ENCODE measurements at places on chromosomes 5 and 9.

GRCh38 chr5:58985759-58986158, 402.9 kb downstream of the RAB3C start:
- DNase-seq, result no peak

DNA sequence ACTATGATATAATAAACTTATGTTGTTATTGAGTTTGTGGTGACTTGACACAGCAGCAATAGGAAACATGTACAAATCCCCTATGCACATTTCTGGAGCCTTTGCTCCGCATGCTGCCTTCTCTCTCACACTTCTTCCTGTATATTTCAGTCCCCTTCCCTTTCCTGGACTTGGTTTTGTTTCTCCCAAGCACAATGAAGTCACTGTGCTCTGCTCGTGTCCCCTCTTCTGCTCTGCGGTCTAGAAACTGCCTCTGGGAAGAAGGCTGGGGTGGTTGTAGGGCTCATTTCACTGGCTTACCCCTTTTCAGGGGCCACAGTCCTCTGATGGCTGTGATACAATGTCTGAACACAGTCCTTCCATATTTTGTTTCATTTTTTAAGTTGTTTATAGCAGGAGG, 15.7 kb upstream of the FGD3 start:
- no peak for DNase-seq

DNA sequence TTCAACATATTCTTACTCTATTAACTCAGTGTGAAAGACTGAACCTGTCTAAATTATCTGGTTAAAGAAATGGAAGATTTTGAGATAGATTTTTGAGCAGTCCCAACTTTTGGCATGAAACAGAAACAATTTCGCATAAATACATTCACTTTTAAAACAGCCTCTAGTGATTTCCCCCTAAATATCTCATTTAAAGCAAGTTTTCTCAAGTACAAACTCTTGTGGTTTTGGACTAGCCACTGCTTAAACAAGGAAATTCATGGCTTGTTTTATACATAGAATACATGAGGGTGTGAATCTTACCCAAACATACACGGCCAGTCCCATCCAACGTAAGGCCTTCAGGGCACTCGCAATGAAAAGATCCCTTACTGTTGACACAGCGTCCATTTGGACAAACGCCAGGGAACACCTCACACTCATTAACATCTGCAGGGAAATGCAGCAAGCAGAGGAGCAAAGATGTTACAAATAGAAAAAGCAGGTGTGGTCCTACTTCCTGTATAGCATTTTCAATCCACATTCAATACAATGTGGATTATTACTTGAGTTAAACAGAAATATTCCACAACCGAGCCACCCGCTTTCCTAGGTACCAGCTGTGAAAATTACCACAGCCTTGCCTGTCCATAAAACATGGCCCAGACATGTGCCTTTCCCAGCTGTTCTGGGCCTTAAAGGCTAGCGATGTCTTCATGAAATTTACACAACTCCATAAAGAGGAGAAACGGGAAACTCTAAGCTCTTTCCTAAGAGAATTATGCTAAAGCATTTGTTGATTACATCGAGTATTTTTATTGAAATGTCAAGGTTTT, 188.8 kb downstream of the FBN2 start:
- DNase-seq, result no peak

DNA sequence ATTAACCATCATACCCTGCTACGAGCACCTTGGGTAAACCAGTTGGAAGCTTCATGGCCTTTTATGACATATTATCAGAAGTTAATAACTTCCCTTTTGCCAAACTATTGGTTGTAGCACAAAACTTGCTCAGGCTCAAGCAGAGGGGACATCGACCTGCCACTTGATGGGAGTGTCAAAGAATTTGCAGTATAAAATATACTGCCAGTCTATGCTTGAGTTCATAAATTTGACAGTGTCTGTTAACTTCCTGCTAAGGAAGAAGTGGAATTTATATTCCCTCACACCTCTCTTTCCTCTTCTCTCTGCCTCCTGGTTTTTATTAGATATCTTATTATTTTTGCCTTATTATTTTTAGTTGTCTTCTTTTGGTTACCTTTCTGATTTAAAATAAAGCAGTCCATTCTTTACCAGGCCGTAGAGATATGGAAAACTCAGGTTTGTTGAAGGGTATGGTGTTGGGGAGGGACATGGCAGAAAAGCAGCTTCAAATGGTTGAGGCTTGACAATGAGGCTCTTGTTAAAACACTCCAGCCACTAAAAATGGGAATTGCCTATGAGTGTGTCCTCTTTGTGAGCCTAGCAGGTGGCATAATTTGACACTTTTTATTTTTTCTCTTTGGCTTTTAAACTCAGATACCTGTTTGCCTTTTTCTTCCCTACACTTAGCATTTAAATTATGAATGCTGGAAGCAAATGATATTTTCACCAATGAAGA, 298.0 kb downstream of the DOCK8 start:
- no peak for DNase-seq

- DNase-seq, result no peak
Measured at GRCh38 chr9:122200960-122201595, 27.7 kb downstream of the LHX6 start.

GRCh38 chr5:14197056-14197455, 53.9 kb downstream of the TRIO start:
- DNase-seq, result no peak

DNA sequence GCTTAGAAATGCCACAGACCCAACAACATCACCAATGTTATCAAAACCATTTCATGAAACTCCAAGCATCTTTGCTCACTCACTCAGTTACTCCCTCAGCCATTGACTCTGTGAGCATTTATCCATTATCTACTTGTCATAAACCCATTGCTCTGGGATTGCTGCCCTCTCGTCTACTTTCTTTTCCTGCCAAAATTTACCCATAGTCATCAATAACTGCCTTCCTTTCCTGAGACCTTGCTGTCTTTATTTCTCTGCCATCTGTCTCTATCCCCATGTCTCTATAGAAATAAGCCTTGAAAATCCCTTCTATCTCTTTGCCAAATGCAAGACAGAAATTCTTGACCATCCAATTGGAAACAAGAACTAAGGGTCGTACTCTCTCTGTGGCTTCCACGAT, 26.4 kb upstream of the PUM3 start:
- DNase-seq, result no peak

DNA sequence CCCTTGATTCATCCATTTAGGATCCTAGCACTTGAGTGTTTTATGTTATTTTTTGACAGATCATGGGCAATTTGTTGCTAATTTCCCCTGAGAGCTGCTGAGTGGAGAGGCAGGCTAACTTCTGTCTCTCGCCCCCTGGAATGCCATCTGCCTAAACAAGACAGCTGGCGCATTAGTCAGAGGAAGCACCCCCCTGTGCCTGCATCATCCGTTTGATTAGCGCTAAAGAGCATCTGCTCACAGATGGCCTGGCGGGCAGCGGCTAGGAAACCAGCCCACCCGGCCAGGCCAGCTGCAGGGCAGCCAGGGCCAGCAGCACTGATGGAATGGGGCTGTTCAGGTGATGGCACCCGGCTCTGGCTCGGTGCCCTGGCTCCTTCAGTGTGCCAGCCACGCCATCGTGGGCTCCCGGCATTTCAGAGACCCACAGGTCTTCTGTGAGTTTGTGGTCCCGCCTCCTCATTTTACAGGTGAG, 22.9 kb upstream of the ASS1 start:
- no peak for DNase-seq

GRCh38 chr5:2710910-2711309, 40.6 kb downstream of the IRX2 start:
- no peak for DNase-seq

GRCh38 chr5:71782771-71783770, 64.0 kb downstream of the CARTPT start:
- peak; percentile 95 for DNase-seq

- DNase-seq, result no peak
Measured at GRCh38 chr9:11992866-11993265, 700.3 kb upstream of the TYRP1 start.

DNA sequence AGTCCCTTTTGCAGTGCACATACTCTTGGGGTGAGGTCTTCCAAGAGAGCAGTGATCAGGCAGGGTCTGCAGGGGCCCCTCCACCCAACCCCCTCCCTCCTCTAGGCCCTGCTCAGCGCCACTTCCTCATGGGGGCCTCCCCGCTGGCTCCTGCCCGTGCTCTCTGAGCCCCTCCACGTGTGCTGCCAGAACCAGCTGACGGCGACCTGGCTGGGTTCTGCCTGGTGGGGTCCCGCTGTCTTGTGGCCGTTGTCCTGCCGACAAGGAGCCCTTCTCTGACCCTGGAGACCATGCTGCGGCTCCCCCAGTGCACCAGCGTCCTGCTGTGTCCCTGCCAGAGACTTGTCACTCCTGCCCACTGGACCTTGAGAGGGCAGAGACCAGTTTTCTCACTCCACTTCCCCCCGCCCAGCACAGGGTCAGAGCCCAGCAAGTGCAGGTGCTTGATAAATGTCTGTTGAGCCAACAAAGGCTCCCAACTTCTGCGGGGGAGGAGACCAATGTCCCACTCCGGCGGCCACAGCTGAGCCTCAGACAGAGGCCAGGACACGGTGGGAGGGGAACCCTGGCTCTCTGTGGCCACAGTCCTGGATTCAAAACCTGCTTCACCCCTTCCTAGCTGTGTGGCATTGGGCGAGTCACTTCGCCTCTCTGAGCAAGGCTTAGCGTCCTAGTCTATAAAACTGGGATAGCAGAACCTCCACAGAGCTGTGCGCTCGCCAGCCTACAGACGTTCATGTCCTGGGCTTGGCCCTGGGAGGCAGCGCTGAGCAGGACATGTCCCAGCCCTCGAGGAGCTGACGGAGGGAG, 24.8 kb downstream of the SARDH start:
- no peak for DNase-seq

GRCh38 chr5:41925555-41925951, 472 bp downstream of the FBXO4 start:
- no peak for DNase-seq

DNA sequence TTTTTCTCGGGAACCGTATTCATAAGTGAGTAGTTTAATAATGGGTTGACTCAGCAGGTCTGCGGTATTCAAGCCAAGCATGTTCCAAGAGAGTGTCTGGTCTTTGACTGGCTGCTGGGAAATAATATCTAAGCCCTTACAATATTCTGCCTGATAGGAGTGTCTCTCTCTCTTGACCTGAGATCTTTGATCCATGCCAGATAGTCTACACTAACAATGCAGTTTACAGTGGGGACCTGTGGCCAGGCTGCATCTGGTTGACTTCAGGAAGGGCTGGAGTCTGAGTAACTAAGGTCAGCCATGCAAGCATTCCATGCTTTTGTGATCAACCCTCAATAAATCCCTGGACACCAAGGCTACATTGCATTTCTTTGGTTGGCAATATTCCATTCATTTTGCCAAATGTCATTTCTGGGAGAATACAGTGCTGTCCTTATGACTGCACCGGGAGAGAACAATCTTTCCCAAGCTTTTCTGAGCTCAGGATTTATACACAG, 195.5 kb downstream of the SEMA5A start:
- DNase-seq, result no peak

- no peak for DNase-seq
Measured at GRCh38 chr9:130932255-130933079, 6.6 kb downstream of the FIBCD1 start.

GRCh38 chr9:108671176-108671575, 184.6 kb downstream of the ACTL7B start:
- DNase-seq, result no peak

GRCh38 chr9:5958273-5958672, 57.2 kb downstream of the RANBP6 start:
- no peak for DNase-seq
